WTC11 (cell line): ENCODE measurements at places on chromosomes 13 and 19.

- peak; percentile 53 for DNase-seq
These were observed 73.1 kb upstream of the OLFM4 start for GRCh38 chr13:52955472-52955874.

DNA sequence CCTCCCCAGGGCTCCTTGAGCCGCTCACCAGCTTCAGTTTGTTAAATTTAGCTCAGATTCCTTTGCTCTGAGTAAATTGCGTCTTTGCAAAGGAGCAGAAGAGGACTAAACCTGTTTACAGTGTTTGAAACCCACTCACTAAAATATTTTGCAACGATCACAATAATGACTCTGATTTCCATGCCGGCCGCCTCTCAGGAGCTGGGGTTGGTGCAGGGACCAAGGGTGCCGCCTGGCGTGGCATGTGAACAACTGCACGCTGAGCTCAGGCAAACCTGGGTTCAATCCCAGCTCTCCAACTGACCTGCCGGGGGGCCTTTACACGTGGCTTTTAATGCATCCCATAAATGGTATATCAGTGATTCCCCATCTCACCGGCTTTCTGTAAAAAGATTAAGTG, 68.7 kb upstream of the CACNA1A start:
- peak; percentile 47 for DNase-seq

- DNase-seq = no peak
These were observed at the start of gene TMEM238 for GRCh38 chr19:55384131-55384919. Gene TMEM238 (minus strand): TSS chr19:55384292. CDS start chr19:55384259, 33 bp downstream.

- DNase-seq = no peak
These were observed 1681.5 kb downstream of the EFNB2 start for GRCh38 chr13:104854007-104854406.

- DNase-seq = no peak
These were observed 16.0 kb downstream of the SMG9 start for GRCh38 chr19:43738780-43739211.

DNA sequence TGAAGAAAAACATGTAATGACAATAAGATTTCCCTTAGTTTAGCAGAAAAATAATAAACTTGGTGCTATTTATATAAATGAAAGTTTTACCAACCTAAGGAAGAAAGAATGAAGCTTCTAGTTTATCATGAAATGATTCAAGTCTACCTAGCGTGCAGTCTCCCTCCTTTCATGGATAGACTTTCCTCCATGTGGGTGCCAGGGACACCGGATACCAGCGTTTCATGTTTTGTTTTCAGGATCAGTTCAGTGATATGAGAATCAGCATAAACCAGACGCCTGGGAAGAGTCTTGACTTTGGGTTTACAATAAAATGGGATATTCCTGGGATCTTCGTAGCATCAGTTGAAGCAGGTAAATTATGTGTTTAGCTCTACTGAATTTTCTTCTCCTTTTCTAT, 196.7 kb downstream of the LMO7 start:
- no peak for DNase-seq

- no peak for DNase-seq
These were observed 39.3 kb upstream of the IGFL1 start for GRCh38 chr19:46189971-46190888.

DNA sequence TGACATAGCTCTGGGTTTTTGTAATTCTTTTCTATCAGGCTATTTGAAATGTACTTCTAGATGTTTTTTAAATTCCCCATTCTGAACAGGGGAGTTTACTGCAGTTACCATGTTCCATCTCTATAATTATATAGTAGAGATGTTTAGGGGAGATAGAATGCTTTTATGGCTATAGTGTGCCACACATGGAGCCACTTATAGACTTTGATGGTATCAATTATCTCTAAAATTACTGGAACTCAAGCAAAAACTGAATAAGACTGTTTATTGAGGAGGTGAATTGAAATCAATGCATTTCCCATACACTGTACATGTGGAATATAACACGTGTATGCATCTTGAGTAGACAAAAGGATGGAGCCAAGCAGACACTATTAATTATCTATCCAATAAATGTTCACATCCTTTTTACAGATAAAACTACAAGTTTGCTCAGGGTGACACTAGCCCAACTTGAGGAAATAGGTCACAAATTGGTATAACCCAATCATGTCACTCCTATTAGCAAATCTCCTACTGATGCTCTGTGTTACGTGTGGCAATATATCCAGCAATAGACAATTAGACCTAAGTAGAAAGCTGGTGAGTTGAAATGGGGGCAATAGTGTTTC, 1882.6 kb downstream of the PCDH9 start:
- no peak for DNase-seq

DNA sequence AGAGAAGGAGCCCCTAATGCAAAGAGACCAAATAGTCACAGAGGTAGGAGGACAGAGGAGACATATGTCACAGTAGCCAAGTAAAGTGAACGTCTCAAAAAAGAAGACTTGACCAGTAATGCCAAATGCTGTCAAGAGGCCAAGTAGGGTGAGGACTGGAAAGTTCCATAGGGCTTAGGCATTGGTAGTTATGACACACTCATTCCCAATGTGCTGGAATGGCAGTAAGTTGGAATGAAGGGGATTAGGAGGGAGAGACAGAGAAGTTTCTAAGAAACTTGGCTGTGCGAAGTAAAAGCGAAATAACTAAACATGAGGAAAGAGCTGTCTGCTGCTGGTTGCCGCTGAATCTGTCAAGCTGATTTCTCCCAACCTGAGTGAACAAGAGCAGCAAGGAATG, 14.9 kb upstream of the FRY start:
- DNase-seq = no peak

- DNase-seq = no peak
These were observed 413.3 kb downstream of the KCTD12 start for GRCh38 chr13:76472916-76473315.

DNA sequence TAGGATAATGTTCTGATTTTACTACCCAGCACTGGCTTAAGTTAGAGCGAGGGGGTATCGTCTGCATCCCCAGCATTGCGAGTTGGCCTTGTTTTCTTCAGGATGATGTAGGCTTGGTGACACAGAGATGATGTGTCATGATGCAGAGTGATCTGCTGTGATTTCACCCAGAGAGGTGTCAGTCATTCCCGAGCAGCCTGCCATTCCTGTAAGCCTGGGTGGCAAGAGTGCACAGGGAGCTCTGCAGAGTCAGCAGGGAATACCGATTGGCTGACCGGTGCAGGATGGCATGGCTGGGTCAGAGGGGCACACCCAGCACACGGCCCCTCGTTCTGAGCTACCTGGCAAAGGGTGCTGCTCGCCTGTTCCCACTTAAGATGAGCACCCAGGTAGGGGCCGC, 15.8 kb upstream of the GJB6 start:
- DNase-seq = no peak

DNA sequence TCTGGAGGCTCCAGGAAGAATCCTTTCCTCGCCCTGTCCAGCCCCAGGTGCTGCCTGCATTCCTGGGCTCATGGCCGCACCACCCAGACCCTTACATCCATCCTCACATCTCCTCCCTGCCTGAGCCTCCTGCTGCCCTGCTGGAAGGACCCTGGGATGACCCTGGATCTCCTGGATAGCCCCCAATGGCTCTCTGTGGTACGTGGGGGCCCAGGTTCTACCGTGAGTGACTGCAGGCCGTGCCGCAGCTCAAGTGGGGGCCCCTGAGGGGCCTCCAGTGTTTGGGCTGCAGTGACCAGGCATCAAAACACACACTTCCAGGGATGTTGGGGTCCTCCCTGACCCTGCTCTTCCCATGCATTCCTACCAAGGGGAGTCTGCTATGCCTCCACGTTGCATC, 8.3 kb upstream of the MCF2L start:
- no peak for DNase-seq

- no peak for DNase-seq
These were observed 1246.5 kb downstream of the UQCRFS1 start for GRCh38 chr19:27966390-27966816.

GRCh38 chr13:65914716-65915115, 1315.4 kb downstream of the PCDH9 start:
- no peak for DNase-seq

GRCh38 chr13:19818223-19818842, 35.6 kb upstream of the PSPC1 start:
- DNase-seq = peak; percentile 95

DNA sequence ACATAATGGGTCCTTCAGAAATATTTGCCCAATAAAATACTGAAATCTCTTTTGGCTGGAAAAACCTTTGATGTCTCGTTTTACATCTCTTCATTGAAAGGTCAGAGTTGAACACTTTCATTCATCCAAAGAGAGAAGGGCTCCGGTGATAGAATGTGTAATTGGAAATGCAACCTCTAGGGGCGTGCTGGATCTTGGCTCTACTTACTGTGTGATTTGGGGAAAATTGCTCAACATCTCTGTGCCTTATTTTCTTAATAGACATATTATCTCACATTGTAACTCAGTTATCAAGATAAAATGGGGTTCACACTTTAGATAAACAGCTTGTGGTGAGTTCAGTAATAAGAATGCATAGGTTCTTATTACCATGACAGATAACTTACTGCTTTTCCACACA, 1444.1 kb downstream of the SLITRK5 start:
- peak; percentile 17 for DNase-seq

DNA sequence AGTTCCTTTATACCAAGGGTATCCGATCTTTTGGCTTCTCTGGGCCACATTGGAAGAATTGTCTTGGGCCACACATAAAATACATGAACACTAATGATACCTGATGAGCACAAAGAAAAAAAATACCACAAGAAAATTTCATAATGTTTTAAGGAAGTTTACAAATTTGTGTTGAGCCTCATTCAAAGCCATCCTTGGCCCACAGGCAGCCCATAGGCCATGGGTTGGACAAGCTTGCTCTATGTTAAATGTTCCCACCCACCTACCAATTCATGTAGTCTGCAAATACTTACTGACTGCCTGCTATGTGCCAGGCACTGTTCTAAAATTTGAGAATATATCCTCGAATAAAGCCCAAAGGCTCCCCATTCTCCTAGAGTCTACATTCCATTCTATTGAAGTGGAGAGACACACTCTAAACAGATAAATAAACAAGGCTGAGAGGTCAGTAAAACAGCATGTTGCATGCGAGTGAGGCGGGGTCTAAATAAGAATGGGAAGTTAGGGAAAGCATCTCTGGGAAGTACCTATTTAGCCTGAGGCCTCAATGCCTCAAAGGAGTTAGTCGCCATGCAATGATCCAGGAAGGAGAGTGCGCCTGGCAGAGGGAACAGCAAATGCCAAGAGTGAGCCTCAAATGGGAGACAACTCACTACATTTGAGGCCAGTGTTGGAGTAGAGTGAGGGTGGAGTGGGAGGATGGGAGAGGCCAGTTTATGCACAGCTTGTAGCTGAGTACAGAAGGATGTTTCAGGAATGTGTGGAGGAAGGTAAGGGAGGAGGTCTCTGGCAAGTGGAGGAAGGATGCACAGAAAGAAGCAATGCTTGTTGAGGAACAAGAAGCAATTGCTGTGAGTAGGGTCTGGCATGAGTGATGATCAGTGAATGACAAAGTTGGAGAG, 52.5 kb upstream of the CLDN10 start:
- DNase-seq = no peak

GRCh38 chr19:40596608-40597328, 4.4 kb upstream of the LTBP4 start:
- peak; percentile 78 for DNase-seq

- no peak for DNase-seq
These were observed 48.0 kb downstream of the RFX2 start for GRCh38 chr19:6062274-6062673.

GRCh38 chr13:43268632-43269031, 245.2 kb downstream of the DNAJC15 start:
- DNase-seq = no peak

DNA sequence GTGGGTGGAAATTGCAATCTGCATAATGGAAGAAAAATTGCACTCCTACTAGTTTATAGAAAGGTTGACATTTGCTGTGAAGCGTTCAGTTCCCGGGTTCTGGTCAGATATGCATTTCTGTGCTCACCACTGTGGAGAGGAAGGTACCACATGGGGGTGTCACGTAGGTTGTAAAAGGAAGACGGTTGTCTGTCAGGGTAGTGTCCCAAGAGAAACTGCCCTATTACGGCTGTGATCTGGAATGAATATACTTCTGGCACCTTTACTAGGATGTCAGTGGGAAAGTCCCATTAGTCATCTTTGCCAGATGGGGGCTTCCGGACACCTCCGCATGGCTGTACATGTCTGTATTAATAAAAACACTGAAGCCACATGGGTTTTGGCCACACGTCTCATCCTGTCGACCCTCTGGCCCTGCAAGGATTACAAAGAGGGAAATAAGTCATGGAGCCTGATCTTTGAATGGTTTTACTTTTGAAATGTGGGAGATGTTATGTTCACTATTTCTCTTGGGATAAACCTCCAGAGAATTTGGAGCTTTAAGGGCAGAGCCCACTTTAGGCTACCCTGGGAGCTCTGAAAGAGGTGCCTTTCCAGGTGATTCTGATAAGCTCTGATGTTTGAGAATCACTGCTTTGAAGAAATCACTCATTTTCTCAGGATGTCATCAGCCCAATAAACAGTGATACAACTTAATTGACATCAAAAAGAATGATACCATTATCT, 133.9 kb downstream of the AKAP11 start:
- DNase-seq = no peak

- DNase-seq = no peak
These were observed 511.4 kb upstream of the KLF12 start for GRCh38 chr13:74645586-74645985.

- DNase-seq = no peak
These were observed 2.2 kb upstream of the LSR start for GRCh38 chr19:35246466-35247092.

GRCh38 chr19:36330216-36330615, 48.8 kb downstream of the ZFP14 start:
- DNase-seq = no peak

DNA sequence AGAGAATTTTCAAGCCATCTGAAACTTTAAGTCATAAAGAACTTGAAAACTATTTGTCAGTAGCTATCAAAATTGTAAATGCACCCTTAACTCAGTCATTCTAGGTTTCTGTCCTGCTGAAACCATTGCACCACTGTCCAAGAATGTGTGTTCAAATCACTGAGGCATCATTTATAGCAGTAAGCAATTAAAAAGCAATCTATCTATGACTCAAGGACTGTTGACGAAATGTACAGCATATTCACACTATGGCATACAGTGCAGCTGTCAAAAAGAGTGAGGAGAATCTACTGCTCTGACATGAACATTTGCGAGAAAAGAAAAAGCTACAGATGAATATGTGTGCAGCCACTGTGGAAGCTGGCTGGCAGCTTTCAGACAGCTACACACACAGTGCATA, 71.2 kb downstream of the ING1 start:
- DNase-seq = no peak

DNA sequence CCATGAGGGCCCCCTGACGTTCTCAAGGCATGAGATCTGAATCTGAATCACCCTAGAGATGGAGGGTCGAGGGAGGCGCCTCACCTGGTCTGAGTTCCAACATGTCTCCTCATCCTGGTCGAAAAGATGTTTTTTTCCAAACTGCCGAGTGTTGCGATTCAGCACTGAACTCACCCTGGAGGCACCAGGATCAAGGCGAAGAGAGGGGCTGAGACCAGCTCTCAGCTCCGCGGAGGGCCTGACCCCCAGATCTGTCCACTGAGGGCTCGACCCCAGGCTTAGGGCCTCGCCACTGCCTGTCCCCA, 555 bp downstream of the NR2C2AP start:
- DNase-seq = no peak

- no peak for DNase-seq
These were observed 2.5 kb downstream of the FTL start for GRCh38 chr19:48967346-48968178.

GRCh38 chr13:113952151-113952982, 21.5 kb downstream of the C13orf46 start:
- no peak for DNase-seq

- peak; percentile 58 for DNase-seq
These were observed 333.4 kb downstream of the ITGBL1 start for GRCh38 chr13:101785858-101786257.
